T-helper 1 cell treated with Interleukin-12 subunit alpha and Interleukin-12 subunit beta and Interleukin-4 antibody, amounts not matched to agents 30 ng/mL and 1 ng/mL, for 36 hours (primary cell): ENCODE measurements at places on chromosomes 5 and 9. TPM values are rescaled to one million over a fixed set of nuclear protein-coding genes. Genes with fewer than 3 reads are reported as not detected.

Gene OR13C4
- total RNA-seq, result not detected in 2 replicates

Gene ITK
- 295 and 307 TPM in 2 replicates for total RNA-seq

Gene CCL21
- not detected in 2 replicates for total RNA-seq

Gene PCDHGA2
- total RNA-seq, result 0.05 and 0.07 TPM in 2 replicates

Gene MUSK
- not detected in 2 replicates for total RNA-seq

Gene PTCD2
- total RNA-seq, result 8.6 and 10.3 TPM in 2 replicates

Gene CAMSAP1
- 22.9 and 25.2 TPM in 2 replicates for total RNA-seq

Gene PCDHA5
- not detected in 2 replicates for total RNA-seq

Gene DMRT2
- 0.63 and 1.3 TPM in 2 replicates for total RNA-seq

Gene ARL14EPL
- total RNA-seq, result not detected in 2 replicates

Gene LRRC19
- not detected in 2 replicates for total RNA-seq

Gene LCN15
- total RNA-seq, result not detected in 2 replicates

Gene CTSV
- total RNA-seq, result 0.17 and 0.63 TPM in 2 replicates

Gene ADAMTS2
- total RNA-seq, result not detected in 2 replicates

Gene RASGEF1C
- not detected in 2 replicates for total RNA-seq

Gene RPL37
- 1,320 and 1,323 TPM in 2 replicates for total RNA-seq

Gene PAIP1
- 42.5 and 44.9 TPM in 2 replicates for total RNA-seq

Gene NIPAL4
- total RNA-seq, result 0.54 and 1.0 TPM in 2 replicates

Gene SV2C
- 0.07 and 0.17 TPM in 2 replicates for total RNA-seq

Gene PLCXD3
- 0.02 TPM in 1 of 2 replicates, not detected in the other for total RNA-seq

Gene CRHBP
- total RNA-seq, result 0.56 TPM in 1 of 2 replicates, not detected in the other

Gene PCDHGA8
- 0.07 and 0.15 TPM in 2 replicates for total RNA-seq

Gene SEMA5A
- total RNA-seq, result 0.05 and 0.44 TPM in 2 replicates

Gene EDIL3
- total RNA-seq, result not detected in 2 replicates
